ENCODE measurements at places on chromosomes 7 and 10.

- DNase-seq: no peak
These were observed 275.0 kb downstream of the ELMO1 start for GRCh38 chr7:37173670-37174069.

- no peak for DNase-seq
These were observed 92.9 kb upstream of the PIP4K2A start for GRCh38 chr10:22807238-22807637.

DNA sequence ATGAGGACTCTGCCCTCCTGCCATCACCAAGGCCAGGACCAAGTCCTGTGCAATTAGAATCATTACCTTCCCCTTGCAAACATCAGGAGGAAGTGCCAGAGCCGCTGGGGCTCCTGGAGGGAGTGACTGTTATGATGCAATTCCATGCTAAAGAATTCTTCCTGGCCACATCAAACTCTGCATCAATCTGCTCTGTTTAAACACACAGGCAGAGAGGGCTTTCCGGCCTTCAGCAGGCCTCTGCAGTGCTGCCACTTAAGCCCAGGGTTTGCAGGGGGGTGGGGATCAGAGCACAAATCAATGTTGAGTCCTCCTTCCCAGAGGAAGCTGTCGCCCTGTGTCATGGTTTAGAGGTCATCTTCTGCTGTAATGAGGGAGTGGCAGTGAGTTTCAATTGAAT is 58.1 kb downstream of the CTBP2 start:
- DNase-seq: no peak

- DNase-seq: no peak
These were observed 98.5 kb upstream of the GNAI1 start for GRCh38 chr7:80036107-80036506.

DNA sequence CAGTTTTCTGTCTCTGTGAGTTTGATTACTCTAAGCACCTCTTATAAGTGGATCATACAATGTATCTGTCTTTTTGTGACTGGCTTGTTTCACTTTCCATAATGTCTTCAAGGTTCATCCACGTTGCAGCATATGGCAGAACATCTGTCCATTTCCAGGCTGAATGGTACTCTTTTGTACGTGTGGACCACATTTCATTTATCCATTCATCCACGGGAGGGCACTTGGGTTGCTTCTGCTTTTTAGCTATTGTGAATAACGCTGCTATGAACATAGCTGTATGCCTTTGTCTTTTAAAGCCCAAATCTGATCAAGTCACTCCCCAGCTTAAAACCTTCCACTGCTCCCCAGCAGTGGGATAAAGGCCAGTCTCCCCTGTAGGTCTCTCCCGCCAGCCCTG is 31.5 kb downstream of the EGFR start:
- no peak for DNase-seq

- DNase-seq: peak; percentile 86
These were observed 6.0 kb upstream of the GATA3 start for GRCh38 chr10:8048281-8049008.

DNA sequence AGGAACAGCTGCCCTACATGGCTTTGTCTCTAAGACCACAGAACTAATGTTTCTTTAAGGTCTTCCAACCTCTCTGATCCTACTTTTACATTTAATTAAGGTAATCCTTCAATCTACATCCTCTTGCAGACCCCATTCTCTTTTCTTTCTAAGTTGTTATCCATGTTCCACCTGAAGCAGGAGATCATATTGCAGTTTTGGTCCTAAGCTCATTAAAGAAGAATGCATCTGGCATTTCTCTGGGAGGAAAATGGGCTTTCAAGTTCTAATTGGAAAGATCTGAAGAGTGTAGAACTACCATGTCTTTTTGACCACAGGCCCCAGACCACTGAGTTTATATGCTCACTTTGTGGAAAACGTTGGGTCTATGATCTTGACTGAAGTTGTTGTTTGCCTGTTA is 111.2 kb downstream of the SEM1 start:
- no peak for DNase-seq

- no peak for DNase-seq
These were observed 67.9 kb downstream of the PRKCQ start for GRCh38 chr10:6512182-6512581.

DNA sequence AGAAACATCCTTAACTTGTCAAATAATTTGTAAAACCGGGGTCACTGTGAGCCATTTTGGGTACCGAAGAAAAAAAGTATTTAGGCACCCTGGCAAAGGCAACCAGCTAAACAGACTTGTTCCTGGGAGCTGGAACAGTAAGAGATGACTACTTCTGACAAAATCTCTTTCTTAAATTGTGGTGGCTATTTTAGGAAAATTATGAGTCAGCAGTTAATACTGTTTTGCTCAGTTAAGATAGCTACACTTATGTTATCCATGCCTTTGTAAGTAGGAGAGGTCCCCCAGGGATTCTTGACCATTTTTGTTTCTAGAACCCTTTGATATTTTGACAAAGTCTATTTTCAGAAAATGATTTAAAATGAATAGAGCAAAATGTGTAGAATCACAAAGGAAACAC is 68.7 kb downstream of the TAX1BP1 start:
- no peak for DNase-seq

DNA sequence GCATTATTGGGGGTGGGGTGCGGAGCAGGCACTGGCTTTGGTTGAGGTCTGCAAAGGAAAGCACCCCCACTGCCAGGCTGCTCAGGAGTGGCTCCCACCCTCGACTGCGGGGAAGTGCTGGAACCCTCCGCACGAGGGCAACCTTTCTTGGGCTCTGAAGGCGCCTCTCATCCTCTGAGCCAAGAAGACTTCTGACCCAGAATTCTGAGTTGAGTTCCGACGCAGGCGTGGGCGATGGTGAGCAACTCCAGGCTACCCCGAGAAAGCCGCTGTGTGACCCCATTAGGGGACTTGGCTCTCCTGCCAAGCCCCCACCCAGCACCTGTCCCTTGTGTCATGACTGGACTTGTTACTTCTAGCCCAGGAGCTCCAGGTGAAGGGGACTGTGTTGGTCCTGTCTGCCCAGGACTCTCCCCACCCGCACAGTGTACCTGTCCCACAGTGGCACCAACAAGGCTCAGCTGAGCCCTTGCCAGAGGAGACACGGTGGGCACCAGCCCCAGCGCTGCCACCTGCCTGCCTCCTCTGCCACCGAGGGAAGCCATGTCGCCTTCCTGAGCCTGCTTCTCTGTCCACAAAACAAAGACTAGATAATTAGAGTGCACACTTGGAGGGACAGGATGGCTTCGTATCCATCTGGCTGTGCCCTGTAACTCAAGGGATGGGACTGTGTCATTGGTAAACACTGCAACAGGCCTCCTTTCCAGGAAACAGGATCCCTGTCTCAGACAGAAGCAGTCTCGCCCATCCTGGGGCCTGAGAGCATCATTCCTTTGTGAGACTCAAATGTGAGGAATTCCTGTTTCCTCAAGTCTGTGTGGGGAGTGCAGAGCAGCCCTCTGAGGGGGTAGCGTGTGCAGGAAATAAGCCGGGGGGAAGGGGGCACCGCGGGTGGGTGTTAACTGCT is 128.8 kb downstream of the LHPP start:
- DNase-seq: no peak

- no peak for DNase-seq
These were observed 108.7 kb downstream of the SH2D4B start for GRCh38 chr10:80646366-80646765.

GRCh38 chr10:108956149-108956548 is 967.2 kb downstream of the XPNPEP1 start:
- DNase-seq: no peak

- DNase-seq: no peak
These were observed 109.0 kb upstream of the KLF6 start for GRCh38 chr10:3893901-3894563.

GRCh38 chr7:103504505-103505135 is 58.6 kb upstream of the SLC26A5 start:
- no peak for DNase-seq

- no peak for DNase-seq
These were observed 95.5 kb downstream of the ANKRD30A start for GRCh38 chr10:37220866-37221265.

DNA sequence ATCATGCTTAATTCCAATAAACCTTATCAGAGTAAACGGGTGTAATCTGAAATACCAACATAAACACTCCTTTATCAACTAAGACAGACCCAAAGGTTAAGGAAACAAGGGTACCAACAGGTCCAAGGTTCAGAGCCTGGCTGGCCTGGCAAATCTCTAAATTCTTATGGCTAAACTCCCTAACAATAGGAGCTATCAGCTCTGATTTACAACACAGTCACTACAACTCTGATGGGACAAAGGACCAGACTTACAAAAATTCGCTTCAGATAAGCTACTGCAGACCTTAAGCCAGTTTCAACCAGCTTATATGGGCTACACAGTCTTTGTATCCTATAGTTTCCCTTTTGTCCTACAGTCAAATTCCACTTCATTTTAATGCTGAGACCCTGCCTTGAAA is 381.9 kb downstream of the ZWINT start:
- no peak for DNase-seq

DNA sequence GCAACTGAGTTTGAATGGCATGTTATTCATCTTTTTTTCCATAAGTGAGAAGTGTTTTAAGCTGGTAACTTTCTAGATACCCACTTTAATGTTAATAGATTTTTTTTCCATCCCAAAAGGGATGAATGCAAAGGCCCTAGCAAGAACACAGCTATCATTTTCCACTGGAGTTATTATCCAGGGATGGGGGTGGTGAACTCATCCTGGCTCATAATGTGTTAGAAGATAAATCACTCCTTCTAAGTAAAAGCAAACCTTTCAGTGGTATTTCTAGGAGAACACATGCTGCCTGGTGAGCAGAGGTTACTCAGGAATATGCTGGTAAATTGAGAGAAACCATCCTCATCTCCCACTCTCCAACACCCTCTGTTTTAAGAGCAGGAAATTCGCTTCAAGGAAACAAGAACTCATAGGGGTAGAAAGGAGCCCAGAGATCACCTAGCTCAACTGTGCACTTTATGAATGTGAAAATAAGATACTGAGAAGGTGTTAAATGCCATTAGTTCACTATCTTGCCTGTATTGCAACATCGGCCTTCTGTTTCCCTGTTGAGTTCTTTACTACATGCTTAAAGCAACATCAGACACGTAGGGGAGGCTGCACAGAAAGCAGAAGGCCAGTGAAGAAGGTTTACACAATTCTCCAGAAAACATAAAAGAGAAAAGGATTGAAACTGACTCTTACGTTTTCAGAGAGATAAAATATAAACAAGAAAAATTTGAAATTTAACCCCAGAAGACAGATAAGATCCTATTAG is 264.0 kb upstream of the PRKCQ start:
- DNase-seq: no peak

- DNase-seq: no peak
These were observed 1.9 kb downstream of the ZYX start for GRCh38 chr7:143382791-143383641.

- peak; percentile 77 for DNase-seq
These were observed 15.6 kb upstream of the PBLD start for GRCh38 chr10:68348265-68348741.

DNA sequence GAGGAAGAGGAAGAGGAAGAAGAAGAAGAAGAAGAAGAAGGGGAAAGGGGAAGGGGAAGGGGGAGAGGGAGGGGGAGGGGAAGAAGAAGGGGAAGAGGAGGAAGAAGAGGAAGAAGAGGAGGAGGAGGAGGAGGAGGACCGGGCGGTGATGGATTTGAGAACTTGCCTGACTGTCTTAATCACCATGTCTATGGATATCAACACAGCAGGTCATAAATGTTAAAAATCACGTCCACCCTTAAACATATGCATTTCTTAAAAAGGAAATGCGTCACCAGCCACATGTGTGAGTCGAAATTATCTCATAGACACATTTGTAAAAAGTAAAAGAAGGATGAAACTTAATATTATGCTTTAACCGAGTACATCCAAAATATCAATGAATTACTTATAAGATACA is 42.1 kb upstream of the INSIG1 start:
- no peak for DNase-seq

DNA sequence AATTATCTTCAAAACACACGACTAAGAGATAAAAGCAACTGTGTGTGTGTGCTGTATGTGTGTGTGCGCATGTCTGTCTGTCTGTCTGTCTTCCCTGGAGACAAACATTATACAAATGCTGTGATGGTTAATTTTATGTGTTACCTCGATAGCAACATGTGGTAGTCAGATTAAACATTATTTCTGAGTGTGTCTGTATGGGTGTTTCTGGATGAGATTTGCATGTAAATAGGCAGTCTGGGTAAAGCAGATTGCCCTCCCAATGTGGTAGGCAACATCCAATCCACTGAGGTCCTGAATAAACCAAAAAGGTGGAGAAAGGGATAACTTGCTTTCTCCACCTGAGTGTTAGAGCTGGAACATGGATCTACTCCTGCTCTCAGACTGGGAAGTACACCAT is 67.9 kb downstream of the SLC25A13 start:
- no peak for DNase-seq

Data from activated effector memory CD4-positive, alpha-beta T cell treated with anti-CD3 and anti-CD28 coated beads, Interleukin-2, amount 50 U/mL, for 16 hours (primary cell).